HCT116 (cell line): ENCODE measurements at places on chromosomes 4 and X. TPM values are rescaled to one million over a fixed set of nuclear protein-coding genes. Genes with fewer than 3 reads are reported as not detected.
A peak's percentile ranks its signal among the peaks of the same experiment; 100 is the strongest.

DNA sequence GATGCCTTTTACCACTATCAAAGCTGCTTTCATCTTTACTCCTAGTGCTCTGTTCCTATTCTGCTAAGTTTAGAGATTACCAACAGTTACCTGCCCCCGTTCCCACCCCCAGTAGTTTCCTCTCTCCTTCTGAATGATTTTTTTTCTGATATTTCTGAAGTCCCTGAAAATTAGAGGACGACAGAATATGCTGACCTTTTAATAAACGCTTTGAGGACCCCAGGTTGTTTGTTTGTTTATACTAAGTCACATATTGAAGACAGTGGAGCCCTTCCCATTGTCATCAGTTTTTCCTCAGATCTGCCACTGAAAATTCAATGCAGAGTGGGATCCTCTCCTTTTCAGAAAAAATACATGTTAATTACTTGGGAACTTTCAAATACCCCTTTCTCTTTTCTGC is 1039.3 kb upstream of the AGA start:
- no peaks in the 10 kb centered on the region for H3K27me3 ChIP-seq
- H3K4me3 ChIP-seq, result no peak overlapping the region
- no peaks in the 10 kb centered on the region for H3K4me1 ChIP-seq
- no peak for DNase-seq
- H3K27ac ChIP-seq, result no peak overlapping the region
- H3K36me3 ChIP-seq, result no peaks in the 10 kb centered on the region

- H3K36me3 ChIP-seq, result no peaks in the 10 kb centered on the region
- no peak overlapping the region for H3K4me3 ChIP-seq
- H3K27ac ChIP-seq, result no peak overlapping the region
- no peaks in the 10 kb centered on the region for H3K4me1 ChIP-seq
These were observed 1934.2 kb upstream of the IGFBP7 start for GRCh38 chr4:59044286-59044900.

DNA sequence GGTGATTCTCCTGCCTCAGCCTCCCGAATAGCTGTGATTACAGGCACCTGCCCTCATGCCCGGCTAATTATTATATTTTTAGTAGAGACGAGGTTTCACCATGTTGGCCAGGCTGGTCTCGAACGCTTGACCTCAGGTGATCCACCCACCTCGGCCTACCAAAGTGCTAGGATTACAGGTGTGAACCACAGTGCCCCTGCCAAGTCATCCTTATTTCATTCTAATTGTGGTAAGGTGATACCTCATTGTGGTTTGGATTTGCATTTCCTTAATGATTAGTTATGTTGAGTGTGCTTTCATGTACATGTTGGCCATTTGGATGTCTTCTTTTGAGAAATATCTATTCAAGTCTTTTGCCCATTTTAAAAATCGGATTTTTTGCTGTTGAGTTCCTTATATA is 93.0 kb downstream of the USP9X start:
- H3K27ac ChIP-seq, result no peak overlapping the region
- DNase-seq, result no peak
- no peaks in the 10 kb centered on the region for H3K4me1 ChIP-seq
- no peaks in the 10 kb centered on the region; the same call in 1 of the 2 replicates for H3K36me3 ChIP-seq

RASGEF1B gene
- 0.25 TPM for total RNA-seq

DNA sequence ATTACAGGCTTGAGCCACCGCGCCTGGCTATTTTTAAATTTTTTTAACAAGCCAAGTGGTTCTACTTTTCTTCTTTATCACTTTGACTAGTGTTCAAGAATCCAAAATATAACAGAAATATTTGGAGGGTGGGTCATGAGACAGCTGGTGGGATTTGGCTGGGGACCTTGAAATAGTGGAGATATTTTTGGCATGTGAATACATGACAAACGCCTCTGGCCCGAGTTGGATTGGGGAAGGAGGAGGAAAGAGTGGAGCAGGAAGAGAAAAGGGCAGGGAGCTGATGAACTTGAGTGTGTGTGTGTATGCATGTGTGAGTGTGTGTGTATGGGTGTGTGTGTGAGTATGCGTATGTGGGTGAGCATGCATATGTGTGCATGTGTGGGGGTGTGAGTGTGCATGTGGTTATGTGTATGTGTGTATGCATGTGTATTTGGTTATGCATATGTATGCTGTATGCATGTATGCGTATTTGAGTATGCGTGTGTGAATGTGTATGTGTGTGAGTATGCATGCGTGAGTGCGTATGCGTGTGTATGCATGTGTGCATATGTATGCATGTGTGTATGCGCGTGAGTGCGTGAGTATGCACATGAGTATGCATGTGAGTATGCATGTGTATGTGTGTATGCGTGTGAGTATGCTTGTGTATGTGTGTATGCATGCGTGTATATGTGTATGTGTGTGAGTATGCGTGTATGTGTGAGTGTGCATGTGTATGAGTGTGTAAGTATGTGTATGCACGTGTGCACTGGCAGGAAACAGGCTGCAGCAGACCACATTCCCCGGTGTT is 49.6 kb downstream of the JADE1 start:
- H3K4me3 ChIP-seq, result no peak overlapping the region
- peaks cover 6% of the 10 kb centered on the region; the same call in 1 of the 2 replicates for H3K36me3 ChIP-seq
- no peaks in the 10 kb centered on the region for H3K27me3 ChIP-seq
- no peak for DNase-seq
- H3K4me1 ChIP-seq, result no peaks in the 10 kb centered on the region

DNA sequence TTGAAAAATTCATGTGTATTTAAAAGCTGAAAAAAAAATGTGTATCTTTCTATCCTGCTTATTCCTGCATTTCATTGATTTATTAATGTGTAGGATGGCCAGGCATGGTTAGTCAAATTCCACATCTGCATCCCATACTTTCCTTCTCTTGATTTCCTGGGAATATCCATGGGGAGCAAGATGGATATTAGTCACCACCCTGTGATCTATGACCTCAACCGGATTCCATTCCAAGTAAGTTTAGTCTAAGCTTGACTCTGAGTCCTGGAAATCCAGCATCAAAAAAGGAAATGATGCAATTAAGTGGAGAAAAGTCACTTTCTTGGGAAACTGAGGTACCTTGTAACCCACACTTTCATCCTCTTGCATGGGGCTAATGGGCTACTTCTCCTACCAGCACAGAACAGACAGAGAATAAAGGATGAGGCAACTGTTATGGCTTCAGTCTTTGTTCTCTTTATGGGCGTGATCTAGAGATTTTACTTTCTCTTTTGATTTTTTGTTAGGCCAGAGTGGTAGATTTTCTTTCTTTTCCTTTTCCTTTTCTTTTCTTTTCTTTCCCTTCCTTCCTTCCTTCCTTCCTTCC is 17.1 kb upstream of the BEX4 start:
- no peak overlapping the region for H3K4me3 ChIP-seq
- DNase-seq, result no peak
- no peak overlapping the region for H3K27ac ChIP-seq
- H3K27me3 ChIP-seq, result no peaks in the 10 kb centered on the region
- no peaks in the 10 kb centered on the region for H3K36me3 ChIP-seq

- no peak overlapping the region for H3K27ac ChIP-seq
- H3K4me1 ChIP-seq, result no peaks in the 10 kb centered on the region
- H3K36me3 ChIP-seq, result no peaks in the 10 kb centered on the region
- no peaks in the 10 kb centered on the region for H3K27me3 ChIP-seq
- no peak for DNase-seq
These were observed 567.7 kb downstream of the KCNIP4 start for GRCh38 chr4:21380861-21381260.

DNA sequence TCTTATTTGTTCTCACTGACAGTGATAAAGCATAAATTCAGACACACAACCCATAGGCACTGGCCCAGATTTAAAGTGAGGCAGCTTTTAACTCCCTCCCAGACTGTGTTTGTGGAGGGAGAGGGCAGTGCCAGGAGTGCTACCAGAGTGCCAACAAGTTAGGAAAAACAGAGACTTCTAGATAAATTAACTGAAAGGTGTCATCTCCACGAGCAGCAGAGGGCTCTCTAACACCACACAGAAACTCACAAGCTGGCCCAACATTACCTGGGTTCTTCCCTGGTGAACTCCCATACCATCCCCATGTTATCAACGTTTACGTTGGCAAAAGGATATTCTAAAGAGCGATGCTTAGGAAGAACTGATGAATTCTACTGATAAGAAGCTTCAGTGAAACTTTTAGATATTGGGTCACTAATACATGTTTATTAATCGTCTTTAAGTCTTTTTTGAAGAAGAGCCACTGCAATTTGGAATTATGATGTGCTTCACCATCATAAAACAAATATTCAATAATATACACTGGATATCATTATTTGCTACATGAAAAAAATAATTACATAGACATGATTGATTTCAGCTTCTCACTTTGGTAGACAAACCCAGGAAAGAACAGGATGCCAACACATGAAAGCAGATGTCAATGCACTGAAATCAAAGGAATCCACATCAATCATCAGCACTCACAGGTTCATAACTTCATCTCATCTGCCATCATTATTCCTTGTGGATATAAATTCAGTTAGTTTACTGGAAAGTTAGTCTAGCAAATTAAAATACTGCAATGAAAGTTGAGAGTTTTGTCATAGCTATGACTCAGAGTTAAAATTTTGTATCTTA is 121.2 kb upstream of the NAP1L5 start:
- H3K4me3 ChIP-seq, result no peak overlapping the region
- peak; percentile 31 for DNase-seq
- peaks cover 11% of the 10 kb centered on the region for H3K4me1 ChIP-seq
- no peaks in the 10 kb centered on the region for H3K36me3 ChIP-seq

GPAT3 gene
- total RNA-seq, result 36.7 TPM

MAP9 gene
- total RNA-seq, result 0.32 TPM

DNA sequence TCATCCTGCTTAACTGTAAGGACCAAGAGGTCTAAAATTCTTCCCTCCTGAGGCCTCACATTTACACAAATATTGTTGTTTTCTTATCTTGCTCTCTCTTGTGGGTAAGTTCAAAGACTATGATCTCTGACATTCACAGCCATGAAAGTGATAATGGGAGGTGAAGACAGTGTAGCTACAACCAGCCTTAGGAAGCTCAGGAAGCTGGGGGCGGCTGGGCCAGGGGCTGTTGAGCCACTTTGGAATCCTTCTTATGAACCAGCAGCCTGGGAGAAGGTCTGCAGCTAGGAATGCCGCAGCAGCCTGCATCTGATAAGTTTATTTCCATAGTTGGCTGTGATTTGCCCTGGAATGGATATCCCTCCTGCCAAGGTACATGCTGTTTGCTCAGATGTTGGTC is 316.2 kb downstream of the STIM2 start:
- H3K4me1 ChIP-seq, result no peaks in the 10 kb centered on the region
- DNase-seq, result no peak
- H3K27ac ChIP-seq, result no peak overlapping the region
- no peaks in the 10 kb centered on the region for H3K36me3 ChIP-seq

CNGA2 gene
- not detected for total RNA-seq

- no peak overlapping the region for H3K27ac ChIP-seq
- H3K27me3 ChIP-seq, result no peaks in the 10 kb centered on the region
- H3K4me3 ChIP-seq, result no peak overlapping the region
- peak; percentile 22 for DNase-seq
- no peaks in the 10 kb centered on the region for H3K4me1 ChIP-seq
These were observed 57.8 kb upstream of the XAGE1B start for GRCh38 chrX:52574416-52575275.

- no peaks in the 10 kb centered on the region for H3K36me3 ChIP-seq
- no peak overlapping the region for H3K4me3 ChIP-seq
- no peaks in the 10 kb centered on the region for H3K27me3 ChIP-seq
These were observed 17.6 kb downstream of the OTUD6A start for GRCh38 chrX:70079870-70080269.

DIPK2B gene
- total RNA-seq, result not detected

GRCh38 chr4:89438102-89438831 is 130.7 kb upstream of the GPRIN3 start:
- H3K27ac ChIP-seq, result no peak overlapping the region
- H3K36me3 ChIP-seq, result no peaks in the 10 kb centered on the region
- H3K4me3 ChIP-seq, result no peak overlapping the region
- H3K4me1 ChIP-seq, result peaks cover 6% of the 10 kb centered on the region; the same call in 1 of the 2 replicates

DNA sequence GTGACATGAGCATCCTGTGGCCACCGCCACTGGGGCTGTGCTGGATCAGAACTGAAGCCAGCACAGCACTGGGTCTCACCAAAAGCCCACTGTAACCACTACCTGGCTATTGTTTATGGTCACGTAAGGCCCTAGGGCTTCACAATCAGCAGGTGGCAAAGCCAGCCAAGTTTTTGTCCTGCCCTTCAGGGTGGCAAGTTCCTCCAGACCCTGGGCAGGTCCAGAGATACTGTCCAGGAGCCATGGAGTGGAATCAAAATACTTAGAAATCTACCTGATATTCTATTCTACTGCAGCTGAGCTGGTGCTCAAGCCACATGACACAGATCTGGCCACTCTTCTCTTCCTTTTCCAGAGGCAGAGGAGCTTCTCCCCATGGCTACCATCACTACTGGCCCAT is 121.2 kb upstream of the CXXC4 start:
- no peaks in the 10 kb centered on the region for H3K27me3 ChIP-seq
- H3K27ac ChIP-seq, result no peak overlapping the region
- no peaks in the 10 kb centered on the region for H3K36me3 ChIP-seq

GRCh38 chr4:52212702-52213101 is 161.6 kb downstream of the SPATA18 start:
- no peaks in the 10 kb centered on the region for H3K4me1 ChIP-seq
- no peak overlapping the region for H3K27ac ChIP-seq
- no peaks in the 10 kb centered on the region for H3K36me3 ChIP-seq
- H3K27me3 ChIP-seq, result 0 out of 2 replicates have a peak, but pooled peaks cover 2% of the 10 kb centered on the region
- no peak overlapping the region for H3K4me3 ChIP-seq
- DNase-seq, result no peak

- no peaks in the 10 kb centered on the region for H3K27me3 ChIP-seq
- H3K27ac ChIP-seq, result no peak overlapping the region
- DNase-seq, result no peak
- H3K36me3 ChIP-seq, result no peaks in the 10 kb centered on the region
- H3K4me1 ChIP-seq, result no peaks in the 10 kb centered on the region
These were observed 86.7 kb downstream of the NHSL2 start for GRCh38 chrX:71997320-71997719.

DNA sequence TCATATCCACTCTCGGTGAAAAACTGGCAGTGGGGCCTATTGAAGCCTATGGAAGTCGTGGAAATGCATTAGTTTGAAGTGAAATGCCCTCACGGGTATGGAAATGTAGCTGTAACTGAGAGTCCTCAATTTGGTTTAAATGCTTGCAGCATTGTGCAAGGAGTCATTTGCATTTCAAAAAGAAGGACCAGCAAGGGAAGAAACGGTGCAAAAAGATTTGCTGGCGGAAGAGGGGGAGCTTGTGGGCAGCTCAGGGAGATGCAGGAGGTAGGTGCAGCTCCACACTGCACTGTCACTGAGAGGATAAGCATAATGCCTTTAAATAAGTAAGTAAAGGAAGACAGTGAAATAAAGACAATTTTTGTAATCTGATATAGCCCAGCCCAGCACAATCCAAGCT is 400.4 kb upstream of the DIPK2B start:
- no peaks in the 10 kb centered on the region for H3K27me3 ChIP-seq
- no peaks in the 10 kb centered on the region for H3K4me1 ChIP-seq
- no peak overlapping the region for H3K27ac ChIP-seq
- DNase-seq, result no peak
- H3K4me3 ChIP-seq, result no peak overlapping the region
- H3K36me3 ChIP-seq, result no peaks in the 10 kb centered on the region

EMD gene
- total RNA-seq, result 102 TPM

GRCh38 chrX:7050271-7050670 is 97.2 kb upstream of the STS start:
- no peaks in the 10 kb centered on the region for H3K27me3 ChIP-seq
- no peak overlapping the region for H3K27ac ChIP-seq
- no peak for DNase-seq
- no peaks in the 10 kb centered on the region for H3K4me1 ChIP-seq
- no peak overlapping the region for H3K4me3 ChIP-seq

PDGFRA gene
- total RNA-seq, result 0.25 TPM

PCDH11X gene
- total RNA-seq, result not detected

- no peaks in the 10 kb centered on the region for H3K27me3 ChIP-seq
- DNase-seq, result no peak
- H3K4me1 ChIP-seq, result no peaks in the 10 kb centered on the region
These were observed 12.6 kb downstream of the LRPAP1 start for GRCh38 chr4:3519468-3520264.
